ENCODE measurements at places on chromosomes 1 and 21. TPM values are rescaled to one million over a fixed set of nuclear protein-coding genes. Genes with fewer than 3 reads are reported as not detected.
A peak's percentile ranks its signal among the peaks of the same experiment; 100 is the strongest.

- no peaks in the 10 kb centered on the region for H3K27me3 ChIP-seq
- DNase-seq, result no peak
- no peak overlapping the region for H3K27ac ChIP-seq
- H3K4me3 ChIP-seq, result no peak overlapping the region
Observed at GRCh38 chr1:31607360-31607759, 10.1 kb upstream of the HCRTR1 start.

DNA sequence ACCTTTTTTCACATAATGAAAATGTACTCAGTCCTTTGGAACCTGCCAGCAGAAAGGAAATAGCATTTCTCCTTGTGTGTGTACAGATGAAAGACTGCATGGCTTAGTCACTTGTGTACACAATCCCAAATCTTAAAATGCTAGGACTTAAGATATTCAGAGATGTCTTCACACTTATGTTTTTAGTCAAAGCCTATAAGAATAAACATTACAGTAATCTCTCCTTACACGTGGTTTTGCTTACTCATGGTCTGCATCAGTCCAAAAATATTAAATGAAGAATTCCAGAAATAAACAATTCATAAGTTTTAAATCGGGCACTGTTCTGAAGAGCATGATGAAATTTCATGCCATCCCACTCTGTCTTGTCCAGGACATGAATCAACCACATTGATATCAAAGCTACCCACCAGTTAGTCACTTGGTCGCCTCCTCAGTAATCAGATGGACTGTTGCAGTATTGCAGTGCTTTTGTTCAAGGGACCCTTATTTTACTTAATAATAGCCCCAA, 75.7 kb upstream of the RRP15 start:
- H3K27me3 ChIP-seq, result no peaks in the 10 kb centered on the region
- H3K4me3 ChIP-seq, result no peak overlapping the region
- no peaks in the 10 kb centered on the region for H3K36me3 ChIP-seq
- no peak overlapping the region for H3K27ac ChIP-seq
- H3K4me1 ChIP-seq, result no peaks in the 10 kb centered on the region
- no peak for DNase-seq

- H3K27ac ChIP-seq, result no peak overlapping the region
- no peaks in the 10 kb centered on the region for H3K4me1 ChIP-seq
- H3K27me3 ChIP-seq, result no peaks in the 10 kb centered on the region
- no peak for DNase-seq
- H3K4me3 ChIP-seq, result no peak overlapping the region
Observed at GRCh38 chr21:26405071-26405470, 168.0 kb downstream of the CYYR1 start.

GRCh38 chr1:108010581-108010980, 45.6 kb upstream of the VAV3 start:
- no peaks in the 10 kb centered on the region for H3K27me3 ChIP-seq
- H3K27ac ChIP-seq, result no peak overlapping the region
- no peaks in the 10 kb centered on the region for H3K4me1 ChIP-seq
- DNase-seq, result no peak
- H3K36me3 ChIP-seq, result no peaks in the 10 kb centered on the region

DNA sequence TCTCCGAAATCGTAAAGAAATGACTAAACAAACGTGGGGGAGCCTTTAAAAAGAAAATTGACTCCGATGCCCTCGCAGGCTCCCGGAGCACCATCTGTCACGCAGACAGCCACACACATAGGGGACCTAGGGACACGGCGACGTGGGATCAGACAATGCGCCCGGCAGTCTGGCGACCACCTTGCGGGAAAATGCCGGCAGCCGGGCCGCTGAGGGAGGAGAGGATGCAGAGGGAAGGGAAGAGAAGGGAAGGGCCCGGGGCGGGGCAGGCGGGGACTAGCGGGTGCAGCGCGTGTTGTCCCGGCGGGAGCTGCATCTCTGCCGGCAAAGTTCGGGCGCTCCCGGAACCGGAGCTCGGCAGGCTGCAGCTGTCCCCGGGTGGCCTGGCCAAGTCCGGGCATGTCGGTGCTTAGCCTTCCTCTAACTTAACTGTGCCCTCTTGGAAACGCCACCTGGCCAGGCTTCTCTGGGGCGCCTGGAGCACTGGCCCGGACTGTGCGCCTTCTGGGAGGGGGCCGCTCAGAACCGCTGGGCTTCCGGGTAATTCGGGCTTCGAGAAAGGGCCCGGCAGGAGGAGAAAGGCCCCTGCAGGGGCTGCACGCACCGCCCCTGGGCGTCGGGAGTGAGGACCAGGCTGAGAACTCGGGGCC, 1.8 kb downstream of the NHLH2 start:
- H3K27ac ChIP-seq, result no peak overlapping the region
- H3K36me3 ChIP-seq, result no peaks in the 10 kb centered on the region
- H3K4me3 ChIP-seq, result peak overlapping the region; percentile 27
- DNase-seq, result peak; percentile 20
- peaks cover 11% of the 10 kb centered on the region for H3K27me3 ChIP-seq

DNA sequence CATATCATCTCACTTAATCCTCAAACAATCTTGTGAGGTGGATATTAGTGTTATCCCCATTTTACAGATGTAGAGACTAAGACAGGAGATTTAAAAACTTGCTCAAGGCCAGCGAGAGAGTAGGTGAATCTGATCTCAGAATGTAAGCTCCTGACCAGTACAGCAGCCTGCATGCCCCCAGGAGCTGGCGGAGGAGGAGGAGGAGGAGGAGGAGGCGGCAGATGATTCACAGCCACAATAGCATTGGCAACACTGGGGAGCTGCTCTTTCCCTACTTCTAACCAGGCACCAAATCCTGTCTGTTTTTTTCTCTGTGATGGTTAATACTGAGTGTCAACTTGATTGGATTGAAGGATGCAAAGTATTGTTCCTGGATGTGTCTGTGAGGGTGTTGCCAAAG, 243.2 kb downstream of the ATG4C start:
- no peaks in the 10 kb centered on the region for H3K4me1 ChIP-seq
- no peaks in the 10 kb centered on the region for H3K27me3 ChIP-seq
- no peak overlapping the region for H3K27ac ChIP-seq
- no peaks in the 10 kb centered on the region for H3K36me3 ChIP-seq
- no peak overlapping the region for H3K4me3 ChIP-seq
- no peak for DNase-seq

DNA sequence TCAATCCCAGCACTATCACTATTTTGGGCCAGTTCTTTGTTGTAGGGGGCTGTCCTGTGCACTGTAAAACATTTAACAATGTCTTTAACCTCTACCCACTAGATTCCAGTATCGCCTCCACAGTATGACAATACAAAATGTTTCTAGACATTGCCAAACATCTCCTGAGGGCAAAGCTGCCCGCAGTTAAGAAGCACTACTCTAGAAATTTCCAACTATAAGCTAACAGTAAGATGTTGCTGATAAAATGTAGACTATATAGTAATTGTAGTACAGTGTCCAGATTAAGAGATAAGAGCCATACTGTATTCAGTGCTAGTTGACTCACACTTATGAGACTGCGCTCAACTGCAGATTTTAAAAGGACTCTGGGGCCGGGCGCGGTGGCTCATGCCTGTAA, 5.0 kb downstream of the MTF1 start:
- H3K4me1 ChIP-seq, result peaks cover 14% of the 10 kb centered on the region
- no peak overlapping the region for H3K4me3 ChIP-seq
- H3K27me3 ChIP-seq, result no peaks in the 10 kb centered on the region

GRCh38 chr1:64039390-64039926, 164.0 kb upstream of the UBE2U start:
- H3K36me3 ChIP-seq, result peaks cover 3% of the 10 kb centered on the region
- H3K4me1 ChIP-seq, result peaks cover 65% of the 10 kb centered on the region
- H3K27ac ChIP-seq, result peak overlapping the region; percentile 96
- DNase-seq, result peak; percentile 98
- no peak overlapping the region for H3K4me3 ChIP-seq

GRCh38 chr1:33367485-33368405, 46.8 kb upstream of the A3GALT2 start:
- peak; percentile 89 for DNase-seq
- peaks cover 6% of the 10 kb centered on the region for H3K36me3 ChIP-seq
- H3K27me3 ChIP-seq, result no peaks in the 10 kb centered on the region
- H3K27ac ChIP-seq, result peak overlapping the region; percentile 43
- H3K4me1 ChIP-seq, result peaks cover 30% of the 10 kb centered on the region
- no peak overlapping the region for H3K4me3 ChIP-seq

GRCh38 chr1:22264464-22265341, 121.8 kb upstream of the WNT4 start:
- DNase-seq, result no peak
- H3K4me3 ChIP-seq, result no peak overlapping the region
- no peak overlapping the region for H3K27ac ChIP-seq
- H3K27me3 ChIP-seq, result no peaks in the 10 kb centered on the region
- H3K36me3 ChIP-seq, result no peaks in the 10 kb centered on the region
- H3K4me1 ChIP-seq, result no peaks in the 10 kb centered on the region

DNA sequence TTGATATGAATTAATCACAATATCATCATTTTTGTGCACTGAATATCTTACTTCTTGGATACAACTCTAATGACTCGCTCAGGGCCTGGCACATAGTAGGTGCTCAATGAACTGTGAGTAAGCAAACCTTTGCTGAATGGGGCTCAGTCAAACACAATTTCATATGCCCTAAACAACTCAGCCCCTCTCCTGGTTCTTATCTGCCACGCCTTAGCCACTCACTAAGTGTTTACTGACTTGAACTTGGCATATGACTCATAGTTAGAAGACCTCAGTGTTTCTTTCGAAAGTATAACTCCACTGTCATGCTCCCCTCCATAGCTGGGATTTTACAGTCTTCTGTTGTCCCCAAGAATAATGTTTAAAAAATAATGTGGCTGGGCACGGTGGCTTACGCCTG, 4.8 kb upstream of the IFNLR1 start:
- H3K36me3 ChIP-seq, result no peaks in the 10 kb centered on the region
- H3K4me1 ChIP-seq, result peaks cover 6% of the 10 kb centered on the region

DNA sequence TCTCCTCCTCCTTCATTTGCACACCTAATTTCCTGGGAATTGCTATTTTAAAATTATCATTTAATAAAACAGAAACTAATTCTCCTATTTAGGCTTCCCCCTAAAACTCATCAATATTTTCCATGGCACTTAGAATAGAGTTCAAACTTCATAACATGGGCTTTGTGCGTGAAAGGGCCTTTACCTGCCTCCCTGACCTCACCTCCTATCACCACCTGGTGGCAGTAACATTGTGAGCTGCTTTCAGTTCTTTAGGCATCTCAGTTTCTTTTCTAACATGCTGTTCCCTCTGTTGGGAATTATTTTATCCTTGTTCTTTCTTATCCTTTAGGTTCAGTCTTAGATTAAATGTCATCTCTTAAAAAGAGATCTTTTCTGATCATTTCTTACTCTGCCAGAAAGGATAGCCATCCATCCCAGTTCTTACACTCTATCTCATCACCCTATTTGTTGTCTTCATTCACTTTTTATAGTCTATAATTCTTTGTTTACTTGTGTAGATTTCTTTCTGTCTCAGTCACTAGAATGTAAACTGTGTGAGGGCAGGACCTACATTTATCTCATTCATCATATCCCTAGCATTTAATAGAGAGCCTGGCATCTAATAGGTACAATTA, 133.8 kb upstream of the KIAA1614 start:
- no peak for DNase-seq
- H3K4me1 ChIP-seq, result no peaks in the 10 kb centered on the region
- H3K36me3 ChIP-seq, result no peaks in the 10 kb centered on the region
- H3K4me3 ChIP-seq, result no peak overlapping the region
- H3K27ac ChIP-seq, result no peak overlapping the region

DNA sequence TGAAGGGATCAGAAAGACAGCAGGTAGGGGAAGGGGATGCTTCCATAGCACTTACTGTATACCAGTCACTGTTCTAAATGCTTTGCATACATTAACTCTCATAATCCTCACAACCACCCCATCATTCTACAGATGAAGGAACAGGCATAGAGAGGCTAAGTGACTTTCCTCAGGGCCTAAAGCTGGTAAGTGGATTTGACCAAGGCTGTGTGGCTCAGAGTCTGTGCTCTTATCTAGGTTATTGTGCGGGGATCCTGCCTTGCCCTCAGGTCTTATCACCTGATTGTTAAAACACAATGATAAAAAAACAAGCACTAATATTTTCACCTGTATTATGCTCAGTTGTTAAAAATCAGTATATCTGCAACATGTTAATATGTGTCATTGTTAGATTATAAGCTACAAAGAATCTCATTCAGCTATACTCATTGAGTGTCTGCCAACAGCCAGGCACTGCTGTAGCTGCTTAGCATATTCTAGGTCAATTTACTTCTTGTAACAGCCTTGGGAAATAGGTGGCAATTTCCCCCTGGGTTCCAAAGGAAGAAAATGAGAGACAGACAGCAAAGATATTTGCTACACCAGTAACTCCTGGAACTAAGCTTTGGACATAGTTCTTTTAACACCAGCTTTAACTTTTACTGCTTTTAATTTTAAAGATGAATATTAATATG, 38.6 kb upstream of the RBM15 start:
- DNase-seq, result no peak
- H3K27ac ChIP-seq, result no peak overlapping the region
- H3K4me1 ChIP-seq, result no peaks in the 10 kb centered on the region
- H3K4me3 ChIP-seq, result no peak overlapping the region
- no peaks in the 10 kb centered on the region for H3K27me3 ChIP-seq

GRCh38 chr1:230977761-230978490, 735 bp downstream of the TTC13 start:
- peak overlapping the region; percentile 87 for H3K27ac ChIP-seq
- H3K4me1 ChIP-seq, result peaks cover 3% of the 10 kb centered on the region
- H3K27me3 ChIP-seq, result no peaks in the 10 kb centered on the region
- DNase-seq, result no peak
- peak overlapping the region; percentile 68 for H3K4me3 ChIP-seq
- H3K36me3 ChIP-seq, result no peaks in the 10 kb centered on the region

GRCh38 chr1:229209816-229210215, 61.1 kb upstream of the RAB4A start:
- no peak overlapping the region for H3K27ac ChIP-seq
- no peak overlapping the region for H3K4me3 ChIP-seq
- H3K36me3 ChIP-seq, result no peaks in the 10 kb centered on the region
- H3K27me3 ChIP-seq, result no peaks in the 10 kb centered on the region

GRCh38 chr1:201882665-201883132, 6.0 kb upstream of the SHISA4 start:
- no peaks in the 10 kb centered on the region for H3K36me3 ChIP-seq
- DNase-seq, result no peak
- H3K4me1 ChIP-seq, result peaks cover 11% of the 10 kb centered on the region
- no peaks in the 10 kb centered on the region for H3K27me3 ChIP-seq
- H3K4me3 ChIP-seq, result no peak overlapping the region

- H3K27ac ChIP-seq, result no peak within 1 kb of the TSS
- peaks cover 3% of the 10 kb centered on the region for H3K27me3 ChIP-seq
- H3K4me3 ChIP-seq, result no peak within 1 kb of the TSS
- H3K36me3 ChIP-seq, result no peaks in the 10 kb centered on the region
- peak; percentile 41 for DNase-seq
Observed at GRCh38 chr1:77281491-77282186, at the start of gene AK5. Gene AK5 (plus strand): TSS chr1:77282019. CDS start chr1:77282314, 295 bp downstream.

The S100A7A gene
- not detected for total RNA-seq

The GUCA2A gene
- not detected for total RNA-seq

The IL20 gene
- total RNA-seq, result not detected

The LCK gene
- 3.5 TPM for total RNA-seq

The KPRP gene
- total RNA-seq, result not detected

The CELF3 gene
- total RNA-seq, result 0.31 TPM

Data from lung (tissue), 17 donors.